ENCODE measurements at places on chromosomes 3 and 15.

GRCh38 chr3:100600181-100601042 is 9.0 kb upstream of the ADGRG7 start:
- DNase-seq, result peak; percentile 65

GRCh38 chr3:122612696-122613095 is 35.2 kb downstream of the PARP15 start:
- no peak for DNase-seq

- DNase-seq, result no peak
Measured at GRCh38 chr3:42151596-42152168, 60.5 kb downstream of the TRAK1 start.

GRCh38 chr3:32303977-32304881 is 65.7 kb downstream of the CMTM8 start:
- DNase-seq, result no peak

DNA sequence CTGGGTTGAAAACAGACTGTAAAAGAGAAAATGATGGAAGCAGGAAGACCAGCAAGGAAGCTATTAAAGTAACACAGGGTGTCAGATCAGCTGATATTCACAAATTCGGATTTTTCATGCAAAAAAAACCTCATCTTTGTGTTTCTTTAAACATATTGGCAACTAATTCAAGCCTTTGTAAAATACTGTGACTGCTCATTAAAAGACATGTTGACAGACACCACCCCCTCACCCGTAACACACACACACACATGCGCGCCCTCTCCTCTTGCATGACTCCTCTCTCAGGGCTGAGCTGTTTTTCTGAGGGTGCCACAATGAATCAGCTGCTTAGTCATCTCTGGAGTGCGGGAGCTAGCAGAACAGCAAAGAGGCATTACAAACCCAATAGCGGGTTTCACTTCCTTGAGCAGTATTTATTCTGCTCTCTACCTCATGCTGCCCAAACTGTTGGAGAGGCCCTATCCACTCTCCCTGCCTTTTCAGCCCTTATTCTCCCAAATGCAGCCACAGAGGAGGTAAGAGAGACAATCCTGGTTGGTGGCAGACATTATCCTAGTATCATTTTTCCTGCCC is 35.8 kb upstream of the CCDC80 start:
- peak; percentile 98 for DNase-seq

DNA sequence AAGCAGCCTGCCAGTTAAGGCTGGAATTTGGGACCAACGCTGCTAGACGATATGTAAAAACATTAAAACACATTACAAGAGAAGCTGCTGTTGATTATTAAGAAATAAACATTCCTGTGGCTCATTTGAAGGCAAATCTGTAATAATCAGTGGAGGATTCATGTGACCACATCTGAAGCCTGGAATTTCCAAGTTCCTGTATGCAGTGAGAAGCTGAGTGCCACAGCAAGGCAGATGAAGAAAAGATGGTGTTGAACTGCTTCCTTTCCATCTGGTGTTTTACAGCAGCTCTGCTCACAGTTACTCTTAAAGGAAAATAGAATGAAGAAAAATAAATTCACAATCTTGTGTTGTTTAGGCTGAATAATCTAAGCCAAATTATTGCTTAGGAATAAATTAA is 139.3 kb upstream of the ROBO2 start:
- DNase-seq, result no peak

DNA sequence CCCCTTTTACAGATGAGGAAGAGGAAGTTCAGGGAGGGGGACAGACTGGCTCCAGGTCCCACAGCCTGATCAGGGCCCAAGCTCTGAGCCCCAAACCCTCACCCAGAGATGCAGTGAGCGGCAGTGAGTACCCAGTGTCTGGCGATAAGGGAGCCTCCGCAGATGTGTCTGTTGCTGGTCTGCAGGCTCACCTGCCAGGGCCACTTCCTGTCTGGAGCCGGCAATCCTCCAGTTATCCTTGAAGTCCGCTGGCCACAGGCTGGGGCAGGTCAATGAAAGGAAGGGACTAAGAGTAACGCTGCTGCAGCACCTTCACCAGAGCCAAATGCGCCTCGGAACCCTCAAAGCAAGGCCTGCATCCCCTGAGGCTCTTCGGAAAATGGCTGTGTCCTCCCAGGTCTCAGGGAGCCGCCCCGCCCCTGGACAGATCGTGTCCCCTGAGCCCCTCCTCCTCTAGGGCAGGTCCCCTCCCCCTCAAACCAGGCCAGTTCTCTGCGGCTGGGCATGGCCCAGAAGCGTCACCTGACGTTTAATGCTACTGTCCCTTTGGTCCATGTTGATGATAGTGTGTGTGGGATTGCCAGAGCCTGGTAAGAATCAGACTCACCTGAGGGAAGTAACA is 51.5 kb downstream of the MYL3 start:
- DNase-seq, result no peak

- DNase-seq, result peak; percentile 65
Measured at GRCh38 chr15:85030301-85030929, 48.8 kb downstream of the PDE8A start.

DNA sequence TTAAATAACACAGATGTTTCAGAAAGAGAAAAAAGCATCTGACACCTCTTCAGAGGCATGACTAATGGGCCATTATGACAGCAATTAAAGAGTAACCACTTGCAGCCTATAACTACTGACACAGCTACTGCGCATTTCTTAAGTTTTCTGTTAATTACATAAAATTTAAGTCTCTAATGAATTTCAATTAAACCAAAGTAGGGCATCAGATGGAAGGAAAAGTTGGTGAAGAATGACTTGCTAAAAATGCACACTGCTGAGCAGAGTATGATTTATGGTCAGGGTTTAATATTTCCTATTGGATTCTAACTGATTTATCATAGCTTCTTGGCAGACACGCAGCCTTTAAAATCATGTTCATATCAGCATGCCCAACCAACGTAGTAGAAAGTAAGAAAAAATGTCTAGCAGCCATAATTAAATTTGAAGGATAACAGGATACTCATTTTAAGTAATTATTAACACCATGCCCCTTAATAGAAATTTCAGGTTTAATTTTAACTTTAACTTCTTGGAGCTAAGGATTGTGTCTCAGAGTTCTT is 140.0 kb downstream of the CBLB start:
- DNase-seq, result no peak

DNA sequence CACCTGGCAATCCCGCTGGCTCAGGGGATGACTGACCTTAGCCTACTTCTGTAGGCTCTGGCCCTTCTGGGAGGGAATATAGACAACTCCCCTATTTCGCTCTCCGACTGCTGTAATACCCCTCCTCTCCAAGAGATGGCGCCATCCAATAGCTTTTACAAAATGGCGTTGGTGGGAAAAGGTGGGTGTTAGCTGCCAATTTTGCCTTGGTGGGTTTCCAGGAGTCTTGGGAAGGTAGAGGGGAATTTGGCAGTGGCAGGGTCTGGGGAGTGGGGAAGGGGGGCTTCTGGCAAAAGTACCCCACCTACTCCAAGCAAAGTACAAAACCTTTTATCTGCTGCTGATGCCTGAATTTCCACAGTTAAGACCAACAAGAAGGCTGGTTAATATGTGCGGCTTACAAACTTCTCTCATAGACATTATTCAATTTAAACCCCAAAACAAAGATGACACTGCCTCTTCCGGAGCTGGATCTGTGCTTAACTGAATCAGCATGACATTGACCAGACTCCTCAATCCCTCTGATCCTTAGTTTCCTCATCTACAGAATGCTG is 62.1 kb downstream of the RASGRF1 start:
- DNase-seq, result no peak

DNA sequence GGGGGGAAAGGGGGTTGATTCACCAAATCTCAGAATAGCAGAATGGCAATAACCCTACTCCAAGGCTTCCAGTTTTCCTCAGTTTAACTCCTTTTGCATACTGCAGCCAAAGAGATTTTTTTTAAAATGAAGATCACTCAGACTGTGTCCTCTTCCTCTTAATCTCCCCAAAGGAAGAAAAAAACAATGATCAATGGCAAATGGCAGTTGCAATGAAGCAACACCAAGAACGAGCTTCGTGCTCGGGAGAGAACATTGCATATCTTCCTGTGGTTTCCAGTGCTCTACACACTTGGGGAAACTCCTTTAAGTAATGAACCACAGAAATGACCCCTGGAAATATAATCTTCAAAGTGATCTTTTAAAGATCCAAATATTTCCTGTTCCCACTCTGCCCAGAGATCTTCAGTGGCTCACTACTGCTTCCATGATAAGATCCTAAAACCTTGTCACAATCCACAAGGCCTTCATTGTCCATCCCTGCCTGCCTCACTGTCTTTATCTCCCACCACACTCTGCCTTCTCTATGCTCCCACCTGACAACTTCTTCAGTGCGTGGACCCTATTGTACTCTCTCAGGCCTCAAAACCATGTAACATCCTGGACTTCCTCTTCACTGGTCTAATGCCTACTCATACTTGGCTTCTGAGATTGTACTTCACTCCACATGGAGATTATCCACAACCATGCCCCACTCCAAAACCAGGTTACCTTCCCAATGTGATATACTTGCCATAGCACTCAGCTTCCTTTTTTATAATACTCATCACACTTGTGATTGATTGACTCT is 394.8 kb downstream of the FHIT start:
- DNase-seq, result no peak

- no peak for DNase-seq
Measured at GRCh38 chr3:122589297-122589696, 11.8 kb downstream of the PARP15 start.

DNA sequence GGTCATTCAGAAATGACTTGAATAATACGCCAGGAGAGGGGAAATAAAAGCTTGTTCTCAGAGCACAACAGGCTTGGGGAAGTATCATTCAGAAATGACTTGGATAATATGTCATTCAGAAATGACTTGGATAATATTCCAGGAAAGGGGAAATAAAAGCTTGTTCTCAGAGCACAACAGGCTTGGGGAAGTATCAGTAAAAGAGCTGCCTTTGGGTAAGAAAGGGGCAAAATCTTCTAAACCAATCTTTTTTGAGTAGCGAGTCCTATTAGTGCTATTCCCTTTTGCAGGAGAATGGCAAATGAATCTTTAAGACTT is 20.9 kb downstream of the GABRR3 start:
- DNase-seq, result no peak

DNA sequence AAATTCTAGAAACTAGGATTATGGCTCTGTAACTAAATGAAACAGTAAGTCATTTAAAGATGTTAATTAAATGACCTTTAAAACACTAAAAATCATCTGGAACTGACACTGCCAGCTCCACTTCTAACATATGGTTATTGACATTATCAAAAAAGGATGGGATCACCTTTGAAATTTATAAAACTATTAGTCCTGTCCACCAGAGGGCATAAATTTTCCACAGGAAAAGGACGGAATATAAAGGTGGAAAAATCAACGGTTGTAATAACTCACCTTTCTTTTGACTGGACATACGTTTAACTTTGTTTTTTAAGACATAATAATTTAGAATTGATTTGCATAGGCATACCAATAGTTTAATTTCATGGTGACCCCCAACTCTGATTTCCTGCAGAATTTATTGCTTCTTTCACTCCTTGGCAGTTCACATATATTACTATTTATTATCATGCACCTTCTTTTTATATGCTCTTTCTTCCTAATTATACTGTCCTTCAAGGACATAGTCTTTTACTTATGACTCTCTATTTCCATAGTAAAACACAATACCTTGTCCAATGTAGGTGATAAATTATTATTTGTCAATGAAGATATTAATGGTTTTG is 345.7 kb downstream of the CADM2 start:
- no peak for DNase-seq

DNA sequence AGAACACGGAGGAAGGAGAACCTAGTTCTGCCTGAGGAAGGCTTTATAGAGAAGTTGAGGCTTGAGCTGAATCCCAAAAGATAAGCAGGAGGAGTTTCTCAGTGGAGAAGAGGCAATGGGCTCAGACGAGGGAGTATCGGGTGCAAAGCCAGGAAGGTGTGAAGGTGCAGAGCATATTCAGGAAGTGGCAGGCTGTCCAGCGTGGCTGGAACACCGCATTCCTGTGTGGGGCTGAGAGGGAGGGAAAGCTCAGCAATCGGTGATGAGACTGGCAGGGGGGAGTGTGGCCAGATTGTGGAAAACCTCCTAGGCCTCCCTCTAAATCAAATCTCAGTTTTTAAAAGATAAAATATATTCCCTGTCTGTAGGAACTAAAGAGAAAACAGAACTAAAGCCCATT is 63.0 kb downstream of the ARHGAP31 start:
- no peak for DNase-seq

- DNase-seq, result no peak
Measured at GRCh38 chr3:107239703-107240102, 137.5 kb upstream of the CCDC54 start.

DNA sequence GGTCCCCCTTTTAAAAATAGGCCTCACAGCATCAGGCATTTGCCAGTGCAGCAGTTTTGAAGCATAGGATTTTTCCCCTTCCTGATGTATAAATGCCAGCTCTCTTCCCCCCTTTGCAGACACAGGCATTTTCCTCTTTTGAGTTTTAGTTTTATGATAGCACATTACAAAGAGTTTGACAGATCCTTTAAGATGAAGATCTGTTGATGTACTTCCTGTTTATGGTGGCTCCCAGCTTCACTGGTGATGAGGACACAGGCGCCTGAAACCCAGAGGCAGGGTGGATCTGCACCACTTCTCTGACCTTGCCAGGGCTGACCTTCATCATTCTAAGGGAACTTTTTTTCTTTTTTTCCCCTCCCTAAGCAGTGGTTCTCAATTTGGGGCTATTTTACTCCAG is 243.4 kb downstream of the PTPRG start:
- no peak for DNase-seq

- DNase-seq, result no peak
Measured at GRCh38 chr15:71336671-71337070, 221.4 kb downstream of the THSD4 start.

- no peak for DNase-seq
Measured at GRCh38 chr3:45793482-45794176, 2.7 kb downstream of the SLC6A20 start.

GRCh38 chr15:98787936-98788757 is 139.8 kb downstream of the IGF1R start:
- peak; percentile 53 for DNase-seq

DNA sequence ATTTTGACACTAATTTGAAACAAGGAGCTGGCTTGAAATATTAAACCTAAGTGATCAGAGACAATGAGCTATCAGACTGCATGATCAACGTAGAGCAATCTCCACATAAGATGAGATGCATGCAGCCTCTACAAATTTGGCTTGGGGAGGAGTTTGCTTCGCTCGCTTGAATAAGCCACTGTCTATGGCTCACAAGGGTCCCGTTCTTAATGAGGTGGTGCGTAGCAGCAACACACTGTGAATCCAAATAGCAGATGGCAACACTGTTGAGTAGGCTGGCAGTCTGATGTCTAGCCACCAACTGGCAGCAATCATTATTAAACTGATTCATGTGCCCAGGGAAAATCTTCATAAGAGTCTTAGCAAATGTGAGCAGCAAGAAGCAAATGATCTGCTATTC is 125.4 kb upstream of the CCDC54 start:
- DNase-seq, result no peak

All from NCI-H226 (cell line).